ENCODE measurements at places on chromosomes 2 and 18.

DNA sequence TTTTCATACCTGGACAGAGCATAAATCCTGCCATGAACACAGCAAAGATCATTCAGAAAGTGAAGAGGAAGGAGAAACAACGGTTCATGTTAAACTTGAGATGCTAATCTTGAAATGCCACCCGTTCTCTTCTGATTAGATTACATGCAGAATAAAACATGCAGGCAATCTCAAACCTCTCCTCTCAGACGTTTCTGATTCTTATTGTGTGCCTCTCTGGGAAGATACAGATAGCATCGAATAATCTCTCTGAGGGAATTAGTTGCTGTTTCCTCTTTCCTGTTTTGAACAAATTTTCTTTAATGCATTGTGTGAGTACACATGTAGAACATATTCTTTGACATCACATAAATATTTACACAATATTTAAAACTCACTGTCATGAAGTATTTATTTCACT, 313.4 kb downstream of the PRKCE start:
- no peak for DNase-seq

GRCh38 chr2:99156891-99157290, 2.1 kb downstream of the LIPT1 start:
- DNase-seq: no peak

GRCh38 chr2:19762142-19762541, 139.6 kb downstream of the TTC32 start:
- DNase-seq: no peak

- DNase-seq: no peak
Observed at GRCh38 chr2:47437287-47437686, 34.3 kb downstream of the MSH2 start.

- DNase-seq: no peak
Observed at GRCh38 chr2:191018048-191018447, 4.1 kb upstream of the STAT1 start.

DNA sequence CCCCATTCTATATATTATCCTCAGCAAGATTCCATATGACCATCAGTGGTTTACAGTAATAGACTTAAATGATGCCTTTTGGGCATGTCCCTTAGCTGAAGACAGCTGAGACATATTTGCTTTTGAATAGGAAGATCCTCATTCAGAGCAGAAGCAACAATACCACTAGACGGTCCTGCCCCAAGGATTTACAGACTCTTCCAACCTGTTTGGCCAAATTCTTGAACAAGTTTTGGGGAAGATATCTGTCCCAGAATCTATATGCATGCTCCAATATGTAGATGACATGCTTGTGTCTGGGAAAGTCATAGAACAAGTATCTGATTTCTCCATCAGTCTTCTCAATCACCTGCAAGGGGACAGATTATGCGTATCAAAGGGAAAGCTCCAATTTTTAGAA, 137.1 kb upstream of the RMP24 start:
- DNase-seq: no peak

DNA sequence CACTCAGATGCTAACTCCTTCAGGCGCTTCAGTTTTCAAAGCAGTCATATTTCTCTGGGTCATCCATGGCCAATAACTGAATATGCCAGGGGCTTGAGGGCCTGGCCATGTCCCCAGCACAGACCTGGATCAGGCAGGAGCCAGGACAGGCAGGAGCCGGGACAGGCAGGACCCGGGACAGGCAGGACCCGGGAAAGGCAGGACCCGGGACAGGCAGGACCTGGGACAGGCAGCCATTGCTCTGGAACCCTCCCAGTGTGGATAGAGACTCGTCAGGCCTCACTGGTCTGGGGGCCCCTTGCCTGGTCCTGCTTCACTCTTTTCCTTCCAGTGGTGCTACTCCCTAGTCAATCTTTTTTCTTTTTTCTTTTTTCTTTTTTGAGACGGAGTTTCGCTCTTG, 117.5 kb upstream of the TEX51 start:
- no peak for DNase-seq

- no peak for DNase-seq
Observed at GRCh38 chr2:235494716-235495372, 1.0 kb downstream of the AGAP1 start.

GRCh38 chr2:46273919-46274318, 23.3 kb upstream of the EPAS1 start:
- DNase-seq: no peak

- DNase-seq: no peak
Observed at GRCh38 chr2:185456517-185456916, 282.1 kb upstream of the FSIP2 start.

DNA sequence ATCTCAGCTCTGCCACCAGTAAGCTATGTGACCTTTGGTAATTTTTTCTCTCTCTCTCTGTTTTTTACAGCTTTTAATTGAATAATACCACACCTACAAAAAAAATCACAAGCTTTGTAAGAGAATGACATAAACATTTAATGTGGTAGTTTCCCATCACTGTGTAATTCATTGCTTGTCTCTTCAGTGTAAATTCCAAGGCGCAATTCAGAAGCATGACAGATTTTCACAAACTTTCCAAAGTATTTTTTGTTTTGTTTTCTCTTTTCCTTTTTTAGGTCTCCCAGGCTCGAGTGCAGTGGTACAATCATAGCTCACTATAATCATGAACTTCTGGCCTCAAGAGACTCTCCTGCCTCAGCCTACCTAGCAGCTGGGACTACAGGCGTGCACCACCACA, 25.0 kb upstream of the PPM1B start:
- no peak for DNase-seq

DNA sequence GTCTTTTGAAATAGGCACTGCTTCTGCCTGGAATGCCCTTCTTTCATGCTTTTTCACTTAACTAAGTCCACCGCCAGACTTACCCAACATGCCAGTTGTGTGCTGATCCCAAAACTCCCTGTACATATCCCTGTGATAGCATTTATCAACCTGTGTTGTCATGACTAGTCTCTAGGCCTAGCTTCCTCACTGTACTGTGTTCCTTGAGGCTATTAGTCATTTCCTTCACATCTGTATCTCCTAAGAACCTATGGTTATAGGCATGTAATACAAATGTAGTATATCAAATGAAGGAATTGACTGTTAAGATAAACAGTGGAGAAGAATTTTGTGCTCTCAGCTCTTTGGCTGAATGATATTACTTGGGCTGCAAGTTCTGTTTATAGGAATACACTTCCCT, 184.3 kb downstream of the CYRIA start:
- DNase-seq: no peak

DNA sequence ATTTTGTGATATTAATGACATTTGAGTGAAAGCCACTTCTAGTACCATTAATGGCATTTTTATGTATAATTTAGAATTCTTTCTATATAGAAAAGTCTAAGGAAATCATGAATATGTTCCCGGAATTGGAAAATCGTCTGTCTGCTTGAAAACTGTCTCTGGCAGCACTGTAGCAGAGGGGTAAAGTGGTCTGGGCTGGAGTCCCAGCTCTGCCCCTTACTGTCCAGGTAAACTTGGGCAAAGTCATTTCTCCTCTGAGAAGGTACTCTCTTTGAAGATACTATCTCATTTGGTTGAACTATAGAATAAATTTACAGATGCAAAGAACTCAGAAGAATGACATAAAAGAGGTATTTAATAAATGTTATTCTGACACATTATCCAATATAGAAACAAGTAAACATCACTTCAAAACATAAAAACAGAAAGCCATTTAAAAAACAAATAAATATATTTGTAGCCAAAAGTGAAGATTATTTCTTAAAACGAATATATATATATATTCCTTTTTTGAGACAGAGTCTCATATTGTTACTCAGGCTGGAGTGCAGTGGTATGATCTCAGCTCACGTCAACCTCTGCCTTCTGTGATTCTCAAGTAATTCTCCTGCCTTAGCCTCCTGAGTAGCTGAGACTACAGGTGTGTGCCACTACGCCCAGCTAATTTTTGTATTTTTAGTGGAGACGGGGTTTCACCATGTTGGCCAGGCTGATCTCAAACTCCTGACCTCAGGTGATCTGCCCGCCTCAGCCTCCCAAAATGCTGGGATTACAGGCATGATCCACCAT, 149.8 kb upstream of the ITGA4 start:
- no peak for DNase-seq

DNA sequence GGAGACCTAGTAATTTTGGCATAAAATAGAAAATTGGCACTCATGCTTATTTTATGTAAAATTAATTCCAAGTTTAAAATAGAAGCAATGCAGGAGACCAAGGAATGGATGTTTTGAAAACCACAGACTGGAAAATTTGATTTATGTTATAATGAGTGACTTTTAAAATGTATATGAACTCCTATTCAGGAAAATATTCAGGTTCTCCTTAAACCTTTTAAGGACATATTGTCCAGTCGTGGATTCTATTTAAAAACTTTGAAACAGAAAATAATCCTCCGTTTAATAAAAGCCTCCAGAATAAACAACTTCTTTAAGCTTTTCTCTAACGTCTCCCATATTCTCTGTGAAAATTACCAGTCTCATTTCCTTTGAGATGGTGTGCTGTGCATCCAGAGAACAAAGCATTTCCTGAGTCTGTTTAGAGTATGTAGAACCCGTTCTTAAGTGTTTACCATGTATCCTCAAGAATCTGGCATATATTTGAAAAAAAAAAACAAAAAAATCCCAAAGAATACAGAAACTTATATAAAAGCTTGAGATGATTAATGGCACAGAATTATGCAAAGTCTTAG, 8.6 kb upstream of the YES1 start:
- DNase-seq: no peak

DNA sequence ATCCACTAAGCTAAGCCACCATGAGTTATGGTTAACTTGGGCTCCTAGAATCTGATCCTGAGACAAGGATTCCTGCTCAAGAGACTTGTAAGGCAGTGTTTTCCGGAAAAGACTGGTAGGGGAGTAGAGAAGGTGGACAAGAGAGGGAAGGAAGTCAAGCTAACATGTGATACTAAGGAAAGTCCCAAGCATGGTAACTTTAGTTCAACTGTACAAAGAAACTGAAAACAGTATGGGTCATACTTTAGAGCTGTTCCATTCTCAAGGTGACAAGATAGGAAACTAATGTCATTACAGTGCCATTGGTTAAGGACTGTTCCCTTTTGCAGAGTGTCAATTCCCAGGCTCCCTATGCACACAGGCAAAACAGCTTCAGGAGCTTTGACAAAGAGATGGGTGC, 5.8 kb downstream of the MYO5B start:
- DNase-seq: no peak

- no peak for DNase-seq
Observed at GRCh38 chr18:37249895-37250618, 315.5 kb downstream of the CELF4 start.

DNA sequence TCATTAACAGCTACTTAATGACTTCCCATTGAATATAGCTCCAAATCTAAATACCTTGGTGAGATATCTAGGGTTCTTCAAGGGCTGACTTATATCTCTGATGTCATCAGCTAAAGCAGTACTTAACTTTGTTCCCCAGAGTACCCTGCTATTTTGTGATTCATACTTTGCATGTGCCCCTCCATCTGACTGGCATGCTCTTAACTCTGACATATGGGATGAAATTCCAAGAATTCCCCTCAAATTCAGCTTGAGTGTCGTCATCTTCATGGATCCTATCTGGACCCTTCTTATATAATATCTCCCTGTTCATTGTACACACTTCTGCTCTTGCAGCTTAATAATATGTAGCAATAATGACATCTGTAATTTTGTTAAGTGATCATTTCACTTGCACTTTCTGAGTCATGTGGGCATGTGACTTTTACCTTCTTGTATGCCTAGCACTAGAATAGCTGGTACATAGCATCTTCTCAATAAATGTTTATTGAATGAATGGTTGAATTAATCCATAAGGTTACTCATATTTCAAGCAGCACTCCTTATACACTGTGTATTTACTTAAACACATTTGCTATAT, 172.9 kb downstream of the WDR7 start:
- no peak for DNase-seq

DNA sequence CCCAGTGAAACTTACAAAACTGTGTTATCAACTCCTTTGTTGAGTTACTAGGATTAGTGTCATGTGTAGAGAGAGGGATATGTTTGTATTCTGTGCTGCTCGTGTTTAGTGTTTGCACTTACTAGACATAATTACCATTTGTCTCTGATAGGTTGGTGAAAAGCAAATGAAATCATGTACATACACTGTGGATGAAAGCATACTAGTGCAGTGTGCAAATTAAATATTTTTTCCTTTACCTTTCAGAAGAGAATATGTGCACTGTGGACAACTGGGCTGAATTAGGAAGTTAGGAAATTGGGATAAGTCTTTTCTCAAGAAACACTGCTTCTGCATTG, 1.2 kb downstream of the KIAA1328 start:
- no peak for DNase-seq

DNA sequence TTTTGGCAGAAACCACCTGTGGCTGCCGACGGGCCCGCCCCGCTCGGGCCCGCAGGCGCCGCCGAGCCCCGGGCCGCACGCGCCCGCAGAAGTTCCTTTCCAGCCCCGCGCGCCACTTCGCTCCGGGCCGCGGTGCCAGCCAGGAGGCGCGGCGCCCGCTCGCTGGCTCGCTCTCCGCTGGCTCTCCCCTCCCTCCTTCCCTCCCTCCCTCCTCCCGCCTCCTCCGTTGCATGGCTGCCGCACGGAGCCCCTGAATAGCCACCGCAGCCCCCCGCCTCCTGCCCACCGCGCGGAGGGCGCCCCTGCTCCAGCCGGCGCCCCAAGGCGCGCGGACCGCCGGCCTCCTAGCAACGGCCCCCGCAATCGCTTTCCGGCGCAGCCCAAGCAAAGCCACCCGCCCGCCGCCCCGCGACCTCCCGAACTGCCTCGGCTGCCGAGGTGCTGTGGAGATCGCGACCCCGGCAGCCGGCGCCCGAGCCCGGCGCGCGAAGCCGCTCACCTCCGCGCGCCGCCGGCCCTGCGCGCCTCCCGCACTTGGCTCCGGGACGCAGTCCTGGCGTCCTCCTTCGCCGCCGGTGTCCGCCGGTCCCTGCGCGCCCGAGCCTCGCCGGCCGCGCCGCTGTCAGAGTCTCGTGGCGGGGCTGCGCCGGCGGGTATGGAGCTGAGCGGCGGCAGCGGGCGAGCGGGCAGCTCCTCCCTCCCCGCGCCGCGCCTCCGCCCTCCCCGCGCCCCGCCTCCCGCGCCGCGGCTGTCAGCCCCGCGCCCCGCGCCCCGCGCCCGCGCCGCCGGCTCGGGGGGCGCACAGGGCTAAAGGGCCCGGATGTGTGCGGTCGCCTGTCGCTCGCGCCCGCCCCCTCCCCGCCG, at the start of gene ZBTB7C:
TSS of gene ZBTB7C (minus strand) at position 657 of the 864 bp plus-strand sequence.
- DNase-seq: no peak

DNA sequence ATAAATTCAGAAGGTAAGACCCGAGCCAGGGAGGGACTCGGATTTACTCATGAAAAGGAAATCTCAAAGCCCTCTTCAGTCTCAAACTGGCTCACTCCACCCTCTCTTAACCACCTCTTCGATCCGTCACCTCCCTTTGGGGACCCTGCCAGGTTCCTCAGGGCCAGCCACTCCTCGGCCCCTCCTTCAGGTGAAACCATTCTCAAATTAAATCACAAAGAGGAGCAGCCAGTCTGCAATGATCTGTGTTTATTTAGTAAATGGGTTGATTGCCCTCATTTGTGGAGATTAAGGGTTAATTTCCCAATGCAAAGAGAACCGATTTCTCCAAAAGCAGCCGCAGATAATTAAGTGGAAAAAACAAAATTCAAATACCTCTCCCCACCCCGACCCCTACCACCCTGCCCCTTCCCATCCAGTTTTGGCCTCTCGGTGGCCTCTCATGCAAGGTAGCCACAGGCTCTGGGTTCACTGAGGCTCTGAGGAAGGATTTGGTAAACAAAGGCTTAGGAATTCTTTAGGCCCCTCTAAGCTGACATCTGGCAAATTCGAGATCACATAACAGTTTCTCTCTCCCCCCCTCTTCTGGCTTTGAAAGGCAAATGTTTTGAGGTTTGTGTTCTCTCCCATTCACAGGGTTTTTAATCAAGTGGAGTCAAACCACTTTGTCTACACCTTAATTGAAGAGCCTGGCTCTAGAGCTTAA, 10.3 kb upstream of the FZD7 start:
- DNase-seq: no peak
